ENCODE measurements at places on chromosomes 6 and 20.

DNA sequence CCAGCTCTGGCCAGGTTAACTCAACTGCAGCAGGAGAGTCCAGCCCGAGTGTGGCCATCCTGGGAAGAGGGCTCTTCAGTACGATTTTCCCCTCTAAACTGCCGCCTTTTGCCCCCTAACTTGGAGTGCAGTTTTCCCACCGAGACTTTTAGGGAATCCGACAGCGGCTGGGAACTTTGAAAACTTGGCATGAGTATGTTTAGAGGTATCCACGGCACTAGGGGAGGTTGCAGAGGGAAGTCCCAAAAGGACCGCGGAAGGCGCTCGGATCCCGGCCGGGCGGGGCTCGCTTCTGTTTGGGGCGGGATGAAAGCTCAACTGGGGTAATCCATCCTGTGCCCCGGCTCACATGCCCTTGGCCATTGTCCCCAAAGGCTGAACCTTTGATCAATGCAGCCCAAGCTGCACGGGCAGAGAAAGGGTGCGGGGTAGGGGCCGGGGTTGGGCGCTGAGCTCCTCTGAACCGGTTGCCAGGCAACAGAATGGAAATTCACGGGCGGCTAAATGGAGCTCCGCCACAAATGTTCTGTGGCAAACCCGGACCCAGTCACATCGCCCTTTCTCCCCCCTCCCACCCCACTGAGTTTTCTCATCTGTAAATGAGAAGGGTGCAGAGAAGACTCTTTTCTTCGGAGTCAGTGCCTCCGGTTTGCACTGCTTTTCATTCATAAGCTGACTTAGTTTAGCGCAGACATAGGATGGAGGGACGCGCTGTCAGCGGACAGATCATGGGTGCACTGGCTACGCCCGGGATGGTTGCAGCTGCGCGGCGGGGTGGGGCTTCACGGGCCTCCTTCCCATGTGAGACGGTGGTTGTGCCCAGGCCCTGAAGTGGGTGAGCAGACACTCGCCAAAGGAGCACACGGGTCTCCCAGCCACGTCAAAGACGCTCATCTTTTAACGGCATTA, 2.3 kb downstream of the BMP6 start:
- peak; percentile 51 for DNase-seq

- no peak for DNase-seq
Measured at GRCh38 chr6:165704045-165704748, 41.2 kb upstream of the PDE10A start.

GRCh38 chr6:49528571-49528970, 21.9 kb upstream of the C6orf141 start:
- DNase-seq: no peak

DNA sequence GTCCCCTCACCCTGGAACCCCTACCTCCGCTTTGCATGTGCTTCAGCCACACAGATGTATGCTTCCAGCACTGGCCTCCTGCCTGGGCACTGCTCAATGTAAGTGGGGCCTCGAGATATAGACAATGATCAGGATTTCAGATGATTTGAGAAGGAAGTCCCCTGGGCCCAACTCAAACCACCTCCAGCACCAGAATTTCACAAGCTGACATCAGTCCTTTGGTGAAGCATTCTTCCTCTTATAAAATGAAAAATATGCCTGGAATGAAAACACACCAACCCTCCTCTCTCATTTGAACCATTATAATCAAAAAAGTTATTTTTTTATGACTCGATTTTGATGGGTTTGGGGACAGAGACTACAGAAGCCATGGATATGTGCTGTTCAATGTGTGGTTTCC, 48.5 kb downstream of the BTBD3 start:
- DNase-seq: no peak

GRCh38 chr20:52864916-52865605, 107.1 kb upstream of the TSHZ2 start:
- DNase-seq: no peak

DNA sequence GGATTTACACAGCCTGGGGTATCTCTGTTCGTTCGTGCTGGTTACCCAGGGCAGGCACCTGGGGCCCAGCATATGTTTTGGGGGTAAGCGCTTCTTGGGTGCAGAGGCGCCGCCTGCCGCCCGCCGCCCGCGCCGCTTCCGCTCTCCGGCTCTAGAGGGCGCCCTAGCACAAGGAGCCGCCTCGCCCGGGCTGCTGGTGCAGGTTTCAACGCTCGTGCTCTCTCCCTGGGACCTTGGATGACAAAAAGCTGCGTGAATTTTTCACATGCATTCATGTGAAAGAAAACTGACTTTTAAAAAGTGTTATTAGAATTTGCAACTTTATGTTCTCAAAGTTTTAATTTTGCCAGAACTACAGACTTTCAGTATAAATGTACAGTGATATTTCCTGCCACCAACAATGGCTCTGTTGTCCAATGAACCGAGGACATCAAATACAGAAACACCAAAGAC, 32.5 kb downstream of the PRR18 start:
- peak; percentile 68 for DNase-seq

DNA sequence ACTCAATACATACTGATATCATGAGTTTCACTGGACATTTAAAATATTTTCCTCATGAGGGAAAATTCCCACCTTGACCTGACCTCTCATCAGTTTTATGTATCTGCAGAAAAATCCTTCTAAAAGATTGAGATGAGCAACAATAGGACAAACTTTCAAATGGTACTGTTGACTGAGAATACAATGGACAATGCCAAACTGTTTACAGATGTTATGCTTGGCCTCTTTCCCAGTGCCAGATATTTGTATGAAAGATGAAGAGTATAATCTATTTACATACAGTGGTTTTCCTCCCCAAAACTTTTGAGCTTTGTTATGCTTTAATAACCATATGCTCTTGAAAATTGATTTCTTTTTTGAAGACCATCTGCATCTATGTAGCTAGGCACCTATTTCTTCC, 245.1 kb upstream of the RSPO3 start:
- no peak for DNase-seq

DNA sequence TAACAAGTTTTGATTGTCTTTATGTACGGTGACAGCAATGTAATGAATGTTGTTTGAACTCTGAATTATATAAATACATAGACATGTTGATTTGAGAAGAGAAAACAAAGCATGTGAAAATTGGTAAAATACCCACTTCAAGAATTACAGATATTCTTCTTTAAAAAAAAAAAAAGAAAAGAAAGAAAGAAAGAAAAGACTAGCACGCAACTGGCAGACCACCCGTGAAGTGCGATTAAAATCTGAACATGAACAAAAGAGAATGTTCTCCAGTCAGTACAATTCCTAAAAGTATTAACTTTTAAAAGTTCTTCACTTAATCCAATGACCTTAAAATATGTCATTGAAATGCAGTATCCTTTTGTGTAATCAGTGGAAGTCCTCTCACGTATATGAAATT, 434.9 kb downstream of the TFAP2A start:
- DNase-seq: no peak

GRCh38 chr6:119137194-119138072, 59.0 kb upstream of the FAM184A start:
- DNase-seq: no peak

DNA sequence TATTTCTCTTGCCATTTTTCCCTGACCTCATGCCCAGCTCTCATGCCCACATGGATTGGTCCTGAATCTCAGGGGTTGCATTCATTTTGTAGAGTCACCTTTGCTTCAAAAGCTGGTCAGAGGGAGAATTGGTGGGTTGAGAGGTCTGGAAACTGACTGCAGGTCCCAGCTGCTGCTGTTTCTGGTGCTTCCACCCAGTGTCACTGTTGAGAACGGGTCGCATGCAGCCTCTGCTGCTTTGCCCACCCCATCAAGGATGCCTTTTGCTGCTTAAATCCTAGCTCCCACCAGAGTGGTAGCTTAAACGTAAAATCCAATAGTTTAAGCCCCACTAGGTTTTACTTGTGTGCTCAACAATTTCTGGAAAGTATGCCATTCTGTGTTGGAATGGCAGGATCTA, 211.4 kb upstream of the TSHZ2 start:
- DNase-seq: no peak

DNA sequence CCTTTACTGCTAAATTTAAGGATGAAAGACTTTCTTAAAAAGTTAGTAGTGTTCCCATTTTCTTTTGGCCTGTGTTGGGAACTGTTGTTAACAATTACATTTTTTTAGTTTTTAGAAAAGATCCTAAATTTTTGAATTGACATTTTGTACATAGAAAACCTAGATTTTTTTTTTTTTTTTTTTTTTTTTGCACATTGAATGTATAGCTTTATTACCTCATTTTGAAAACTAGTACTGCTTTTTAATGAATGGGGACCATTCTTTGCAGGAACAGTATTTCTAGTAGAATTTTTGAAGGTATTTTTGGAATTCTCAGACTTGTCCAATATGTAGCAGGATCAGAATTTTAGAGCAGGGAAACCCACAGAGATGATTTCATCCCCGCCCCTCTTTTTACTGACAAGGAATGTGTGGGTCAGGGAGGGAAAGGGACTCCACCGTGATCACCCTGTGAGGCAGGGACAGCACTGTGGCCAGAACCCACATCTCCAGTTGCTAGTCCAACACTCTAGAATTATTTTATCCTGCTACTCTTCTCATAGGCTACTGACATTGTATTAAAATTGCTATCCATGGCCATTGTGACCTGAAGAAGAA, 154.4 kb upstream of the SUPT3H start:
- DNase-seq: no peak

DNA sequence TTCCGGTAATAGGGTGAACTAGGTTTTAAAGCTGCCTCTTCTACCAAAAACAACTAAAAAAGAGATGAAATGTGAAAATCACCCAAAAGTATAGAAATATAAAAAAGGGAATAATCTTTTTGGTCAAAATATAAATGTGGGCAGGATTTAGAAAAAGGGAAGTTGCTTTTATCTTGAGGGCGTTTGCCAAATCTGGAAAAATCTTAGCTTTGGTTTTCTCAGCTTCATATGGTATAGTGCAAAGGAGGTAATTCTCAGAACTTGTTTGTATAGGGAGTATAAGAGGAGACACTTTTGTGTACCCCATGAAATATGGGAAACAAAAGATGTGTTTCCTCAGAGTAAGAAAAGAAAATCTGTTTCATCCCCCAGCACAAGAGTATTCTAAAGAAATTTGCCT, 54.2 kb upstream of the TRIM26 start:
- no peak for DNase-seq

DNA sequence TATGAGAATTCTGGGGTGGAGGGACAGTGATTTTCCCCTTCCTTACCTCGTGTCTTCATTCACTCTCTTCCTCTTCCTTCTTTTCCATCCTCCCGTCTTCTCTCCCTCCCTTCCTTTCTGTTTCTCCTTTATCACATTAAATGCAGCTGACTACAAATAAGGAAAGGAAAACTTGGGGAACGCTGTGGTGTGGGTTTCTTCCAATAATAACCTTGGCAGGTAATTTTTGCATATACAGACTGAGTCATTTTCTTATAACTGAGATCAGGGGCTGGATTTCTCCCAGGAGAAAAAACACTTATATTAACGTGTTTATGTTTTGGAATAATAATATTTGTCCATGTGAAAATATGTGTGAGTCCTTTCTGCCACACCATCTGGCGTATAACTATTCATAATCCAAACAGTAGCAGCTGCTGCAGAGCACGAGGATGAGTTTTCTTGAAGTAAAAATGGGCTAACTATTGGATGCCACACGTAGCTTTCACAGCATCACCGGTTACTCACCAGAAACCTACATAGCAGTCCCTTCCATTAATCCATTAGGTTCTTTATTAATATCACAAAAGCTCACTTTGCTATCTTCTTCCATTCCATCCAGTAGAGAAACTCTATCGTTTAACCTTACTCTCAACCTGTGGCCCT, 139.2 kb upstream of the SASH1 start:
- DNase-seq: no peak

GRCh38 chr6:113076116-113076515, 729.0 kb downstream of the RFPL4B start:
- no peak for DNase-seq

- peak; percentile 15 for DNase-seq
Measured at GRCh38 chr20:5270603-5271002, 46.2 kb downstream of the PROKR2 start.

DNA sequence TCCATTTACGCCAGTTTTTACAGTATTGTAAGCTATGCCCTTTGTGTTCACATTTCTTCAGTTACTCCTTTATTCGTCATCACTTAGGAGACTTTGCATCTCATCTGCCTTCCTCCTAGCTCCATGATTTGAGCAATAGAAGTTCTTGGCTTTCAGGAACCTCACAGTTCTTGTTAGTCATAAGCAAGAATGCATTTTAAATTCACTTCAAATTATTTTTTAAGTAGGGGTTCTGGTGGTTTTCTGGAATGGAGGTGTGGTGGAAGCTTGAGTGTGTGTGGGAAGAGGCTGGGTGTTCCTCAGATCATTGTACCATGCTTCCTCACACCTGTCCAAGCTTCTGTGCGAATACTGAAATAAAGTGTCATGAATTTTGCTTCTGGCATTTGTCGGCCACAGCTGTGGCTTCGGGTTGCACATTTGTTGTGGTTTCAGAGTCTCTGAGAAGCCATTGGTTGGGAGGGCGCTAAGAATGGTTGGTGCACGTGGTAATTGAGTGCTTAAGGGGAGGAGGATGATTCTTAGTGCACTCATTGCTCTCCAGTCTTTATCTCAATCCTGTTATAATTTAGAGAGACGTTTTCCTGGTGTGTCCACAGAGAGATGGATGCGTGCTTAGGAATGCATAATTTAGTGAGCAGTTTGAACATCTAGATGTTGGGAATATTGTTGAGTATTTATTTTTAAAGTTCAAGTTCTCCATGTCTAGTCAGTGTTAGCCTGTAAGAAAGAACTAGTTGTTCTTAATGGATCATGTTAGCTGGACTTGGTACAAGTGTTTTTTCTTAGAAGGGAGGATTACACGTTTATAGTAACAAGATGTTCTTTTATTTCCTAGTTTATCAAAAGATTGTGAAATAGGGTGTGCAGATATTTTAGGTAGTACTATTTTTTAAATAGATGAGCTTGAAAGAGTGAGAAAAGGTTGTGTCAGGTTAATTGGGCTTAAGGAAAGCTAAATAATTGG, 31.9 kb downstream of the FOXO3 start:
- DNase-seq: no peak

- no peak for DNase-seq
Measured at GRCh38 chr6:35486005-35486925, 10.6 kb downstream of the TEAD3 start.

DNA sequence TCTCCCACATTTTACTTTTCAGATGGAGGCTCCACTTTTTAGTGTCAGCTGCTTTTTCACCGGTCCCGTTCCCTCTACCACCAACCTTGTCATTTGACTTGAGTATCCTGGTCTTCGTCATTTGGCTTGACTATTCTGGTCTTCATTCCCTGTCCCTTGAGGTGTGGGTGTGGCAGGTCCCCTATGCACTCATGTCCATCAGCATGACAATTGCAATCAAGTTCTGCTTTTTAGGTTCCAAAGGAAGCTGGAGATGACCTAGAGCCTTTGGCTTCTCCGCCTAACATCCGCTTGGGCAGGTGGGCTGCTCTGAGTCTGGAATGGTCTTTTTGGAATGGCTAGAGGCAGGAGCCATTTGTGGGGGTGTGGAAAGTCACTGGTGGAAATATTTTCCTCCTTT, 99.8 kb upstream of the MLN start:
- no peak for DNase-seq

GRCh38 chr20:10481676-10482075, 46.6 kb downstream of the SLX4IP start:
- no peak for DNase-seq

- DNase-seq: no peak
Measured at GRCh38 chr6:135073756-135074393, 19.3 kb upstream of the HBS1L start.

- DNase-seq: no peak
Measured at GRCh38 chr6:105209950-105210706, 30.3 kb upstream of the POPDC3 start.

Data from neuronal stem cell (in vitro differentiated cells).